ENCODE measurements at places on chromosomes 4 and X.

GRCh38 chr4:148344352-148344751 lies 97.9 kb downstream of the NR3C2 start:
- no peak for DNase-seq

DNA sequence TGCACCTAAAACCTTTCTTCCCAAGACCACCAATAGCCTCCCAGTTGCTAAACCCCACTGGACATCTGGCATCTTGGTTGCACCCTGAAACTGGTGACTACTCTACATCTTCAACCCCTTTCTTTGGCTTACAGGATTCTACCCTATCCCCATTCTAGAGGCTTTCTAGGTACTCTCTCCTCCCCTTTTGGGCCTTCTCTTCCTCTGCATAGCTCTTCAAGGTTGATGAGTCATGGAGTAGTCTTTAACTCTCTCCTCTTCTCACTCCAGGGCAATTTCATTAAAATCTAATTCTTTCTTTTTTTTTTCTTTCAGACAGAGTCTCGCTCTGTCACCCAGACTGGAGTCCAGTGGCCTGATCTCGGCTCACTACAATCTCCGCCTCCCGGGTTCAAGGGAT lies 16.8 kb downstream of the APOO start:
- DNase-seq: no peak

- no peak for DNase-seq
Measured at GRCh38 chrX:13258725-13259124, 61.1 kb downstream of the ATXN3L start.

DNA sequence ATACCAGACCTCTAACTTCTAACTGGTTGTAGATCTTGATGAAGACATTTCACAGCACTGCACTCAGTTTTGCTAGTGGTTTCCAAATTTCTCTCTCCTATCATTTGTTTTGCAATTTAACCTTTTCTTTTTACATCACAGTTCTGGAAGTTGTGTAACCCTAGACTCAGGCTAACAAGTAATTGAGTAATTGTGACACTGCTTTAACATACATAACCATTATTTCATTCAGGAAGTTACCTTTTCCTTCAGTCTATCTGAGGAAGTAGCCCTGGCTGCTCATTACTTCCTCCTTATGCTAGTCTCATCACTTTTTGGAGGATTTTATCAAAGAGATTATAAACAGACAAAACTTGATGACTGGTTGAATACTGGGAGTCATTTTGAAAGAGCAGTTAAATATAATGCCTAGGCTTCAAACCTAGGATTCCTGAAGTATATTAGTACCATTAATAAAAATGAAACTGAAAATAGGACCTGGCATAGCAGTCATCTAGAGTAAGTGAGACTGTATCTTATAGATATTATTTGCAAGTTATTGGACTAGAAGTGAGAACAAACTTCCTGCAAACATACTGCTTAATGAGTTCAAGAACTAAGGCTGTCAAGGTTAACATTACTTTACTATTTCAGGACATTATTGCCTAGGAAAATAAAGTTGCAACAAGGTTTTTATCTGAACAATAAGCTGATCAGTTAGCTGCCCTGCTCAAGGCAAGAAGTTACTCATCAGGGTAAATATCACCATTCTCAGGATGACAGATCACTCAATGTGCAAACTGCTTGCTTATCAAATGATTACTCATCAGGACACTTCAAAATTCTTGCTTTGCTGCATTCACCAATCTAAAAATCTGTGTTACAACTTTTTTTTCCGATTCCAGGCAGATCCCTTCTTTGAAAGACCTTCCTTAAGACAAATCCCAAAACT lies 25.6 kb upstream of the TEX13C start:
- DNase-seq: no peak

DNA sequence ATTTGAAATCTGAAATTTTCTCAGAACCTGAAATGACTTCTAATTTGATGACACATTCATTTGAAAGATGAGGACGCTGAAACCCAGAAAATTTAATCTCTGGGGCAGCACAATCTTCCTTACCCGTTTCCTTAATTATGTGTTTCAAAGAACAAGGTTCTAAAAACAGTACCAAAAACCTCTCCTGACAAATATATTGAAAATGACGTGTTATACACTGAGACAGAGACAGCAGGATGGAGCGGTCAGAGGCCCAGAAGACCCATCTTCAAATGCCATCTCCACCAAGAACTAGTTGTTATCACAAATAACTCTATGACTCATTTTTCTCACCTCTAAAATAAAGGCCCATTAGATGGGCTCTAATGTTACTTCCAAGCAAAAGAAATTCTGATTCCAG lies 177.3 kb downstream of the NSUN7 start:
- no peak for DNase-seq

GRCh38 chr4:101259876-101260275 lies 87.5 kb downstream of the PPP3CA start:
- DNase-seq: no peak

DNA sequence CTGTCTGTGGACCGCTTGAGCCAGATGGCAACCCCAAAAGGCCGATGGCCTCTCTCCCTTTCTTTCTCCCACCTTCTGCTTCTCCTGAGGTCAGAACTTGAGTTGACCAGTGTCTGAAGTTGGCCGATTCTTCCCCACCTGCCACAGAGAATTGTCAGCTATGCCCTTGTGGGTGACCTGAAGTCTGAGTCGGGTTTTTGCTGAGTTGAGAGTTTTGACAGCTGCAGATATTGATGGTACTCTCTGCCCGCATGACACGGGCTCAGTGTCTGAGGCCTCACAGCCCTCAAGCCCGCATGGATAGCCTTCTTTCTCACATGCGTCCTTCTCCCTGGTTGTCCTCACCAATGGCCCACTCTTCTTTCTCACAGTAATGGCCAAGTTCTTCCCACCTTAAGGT lies 111.0 kb downstream of the EFNB1 start:
- DNase-seq: no peak

DNA sequence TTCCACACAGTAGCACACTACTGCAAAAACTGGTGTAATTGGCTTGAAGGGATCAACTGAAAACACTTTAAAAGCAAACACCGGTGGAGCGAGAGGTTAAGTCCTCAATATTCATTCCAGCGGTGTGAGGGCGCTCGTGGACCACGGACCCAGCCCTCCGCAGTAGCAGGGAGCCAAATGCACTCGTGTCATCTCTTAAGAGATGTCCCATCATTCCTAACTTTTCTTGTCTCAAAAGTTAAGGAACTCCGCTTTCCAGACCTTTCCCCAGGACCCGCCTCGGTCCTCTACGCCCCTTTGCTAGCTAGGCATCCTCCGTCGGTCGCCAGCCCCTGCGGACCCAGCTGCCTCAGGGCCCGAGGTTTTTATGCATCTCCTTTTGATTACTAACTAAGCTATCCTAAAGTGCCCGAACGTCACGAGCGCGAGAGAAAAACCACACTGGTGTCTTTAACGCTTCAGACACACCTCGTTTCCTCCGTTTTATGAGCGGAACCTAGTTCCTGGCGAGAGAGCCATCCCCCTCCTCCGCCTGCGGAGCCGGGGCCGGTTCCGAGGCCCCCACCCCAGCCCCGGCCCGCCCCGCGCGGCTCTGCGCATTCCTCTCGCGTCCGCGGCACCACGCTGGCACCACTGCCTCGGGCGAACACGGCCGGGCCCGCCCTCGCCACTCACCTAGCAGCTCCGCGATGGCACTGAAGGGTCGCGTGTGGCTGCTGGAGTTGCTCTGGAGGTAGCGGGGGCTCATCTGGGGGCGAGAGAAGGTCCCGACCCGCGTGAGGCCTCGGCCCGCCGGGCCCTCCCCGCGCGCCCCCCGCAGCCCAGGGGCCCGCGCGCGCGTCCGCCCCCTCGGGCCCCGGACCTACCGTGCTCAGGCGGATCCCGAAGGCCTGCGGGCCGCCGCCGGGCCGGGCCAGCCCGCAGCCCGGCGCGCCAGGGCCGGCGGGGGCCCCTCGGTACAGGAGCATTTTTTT lies 723 bp downstream of the MORC4 start:
- DNase-seq: no peak

- no peak for DNase-seq
Measured at GRCh38 chr4:10130178-10130888, 13.7 kb upstream of the WDR1 start.

DNA sequence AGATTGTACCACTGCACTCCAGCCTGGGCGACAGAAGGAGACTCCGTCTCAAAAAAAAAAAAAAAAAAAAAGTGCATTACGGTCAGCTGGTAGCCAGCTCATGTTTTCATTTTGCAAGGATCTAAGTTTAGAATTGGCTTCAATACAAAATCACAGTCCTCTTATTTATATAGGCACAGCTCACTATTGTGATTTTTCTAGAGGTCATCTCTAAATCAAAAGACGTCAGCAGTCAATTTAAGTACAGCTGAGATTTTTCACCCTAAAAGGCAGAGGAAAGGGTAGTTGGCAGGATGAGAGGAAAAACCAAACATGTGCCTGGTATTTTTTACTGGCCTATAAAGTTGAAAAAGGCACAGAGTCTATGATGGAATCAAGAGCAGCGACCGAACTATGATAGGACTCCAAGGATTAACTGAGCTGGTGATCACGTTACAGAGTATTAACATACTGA lies 30.8 kb downstream of the ASB5 start:
- no peak for DNase-seq

DNA sequence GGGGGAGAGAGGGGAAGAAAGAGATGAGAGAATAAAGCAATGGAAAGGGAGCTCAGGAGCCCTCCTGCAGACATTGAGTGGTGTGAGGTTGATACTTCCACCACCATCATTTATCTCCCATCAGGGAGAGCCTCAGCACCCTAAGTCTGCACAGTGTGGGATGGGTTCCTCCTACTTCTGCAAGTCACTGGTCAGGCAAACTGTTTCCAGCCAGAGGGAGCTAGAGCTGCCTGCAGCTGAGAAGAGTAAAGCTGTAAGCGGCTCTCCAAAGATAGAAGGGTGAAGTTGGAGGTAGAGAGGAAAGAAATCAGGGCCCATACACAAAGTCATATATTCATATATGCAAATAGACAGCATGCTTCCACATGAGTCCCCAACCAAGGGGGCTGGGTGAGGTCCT lies 21.9 kb upstream of the ZNF81 start:
- DNase-seq: no peak

- DNase-seq: no peak
Measured at GRCh38 chr4:180932370-180933001, 1310.7 kb upstream of the TENM3 start.

GRCh38 chr4:56757261-56757746 lies 64.2 kb downstream of the SPINK2 start:
- no peak for DNase-seq

DNA sequence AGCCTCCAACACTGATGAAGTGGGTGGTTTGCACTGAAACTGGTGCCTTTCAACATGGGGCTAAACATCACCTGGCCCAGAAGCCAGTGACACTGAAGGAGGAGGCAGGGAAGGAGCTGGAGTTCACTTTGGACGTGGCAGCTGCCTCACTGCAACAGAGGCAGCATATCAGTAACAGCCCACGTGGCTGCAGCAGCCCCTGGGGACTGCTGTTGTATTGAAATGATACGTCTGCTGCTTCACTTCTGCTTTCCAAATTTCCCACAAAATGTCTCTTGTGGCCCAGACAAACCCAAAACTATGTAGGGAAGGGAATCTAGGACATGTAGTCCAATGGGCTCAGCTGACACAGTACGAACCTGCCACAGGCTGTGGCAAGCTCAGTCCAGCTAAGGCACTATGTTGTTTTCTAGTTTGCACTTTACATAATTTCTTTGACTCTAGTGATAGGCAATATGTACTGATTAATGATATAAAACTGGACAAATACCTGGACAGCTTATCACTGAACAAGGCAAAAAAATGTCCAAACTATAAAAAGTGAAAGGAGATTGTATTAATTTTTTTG lies 84.7 kb upstream of the RAPGEF2 start:
- DNase-seq: no peak

DNA sequence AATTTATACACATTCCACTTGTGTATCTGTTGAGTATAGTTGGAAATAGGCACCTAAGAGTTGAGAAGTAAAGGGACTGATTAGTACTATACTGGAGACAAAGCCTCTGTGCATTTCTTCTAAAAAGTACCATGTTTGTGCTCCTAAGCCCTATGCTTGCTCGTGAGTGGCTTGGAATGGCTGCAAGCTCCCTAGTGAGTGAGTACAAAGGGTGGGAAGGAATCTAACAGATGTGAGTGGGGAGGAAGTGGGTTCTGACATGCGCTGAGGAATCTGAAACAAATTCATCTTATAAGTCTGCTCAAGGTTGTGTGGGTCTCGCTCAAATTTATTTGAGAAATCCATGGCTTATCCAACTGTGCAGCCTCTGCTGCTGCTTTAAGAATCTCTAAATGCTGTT lies 13.3 kb downstream of the SPCS3 start:
- no peak for DNase-seq

DNA sequence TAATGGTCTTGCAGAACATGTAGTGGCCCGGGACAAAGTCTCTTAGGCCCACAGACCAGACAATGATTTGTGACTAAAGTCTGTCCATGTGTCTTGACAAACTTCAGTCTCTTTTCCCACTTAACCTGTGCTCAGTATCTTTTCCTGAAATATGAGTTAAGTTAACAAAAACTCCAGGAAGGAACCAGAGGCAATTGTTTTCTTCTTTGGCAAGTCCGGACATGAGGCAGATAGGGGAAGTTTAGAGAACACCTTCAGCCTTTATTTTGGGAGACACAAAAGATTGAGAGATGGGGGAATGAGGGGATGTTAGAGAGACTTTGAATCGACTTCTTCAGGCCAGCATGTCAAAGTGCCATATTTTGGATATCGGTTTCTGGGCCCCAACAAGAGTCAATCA lies 80.2 kb upstream of the FRMPD4 start:
- DNase-seq: no peak

DNA sequence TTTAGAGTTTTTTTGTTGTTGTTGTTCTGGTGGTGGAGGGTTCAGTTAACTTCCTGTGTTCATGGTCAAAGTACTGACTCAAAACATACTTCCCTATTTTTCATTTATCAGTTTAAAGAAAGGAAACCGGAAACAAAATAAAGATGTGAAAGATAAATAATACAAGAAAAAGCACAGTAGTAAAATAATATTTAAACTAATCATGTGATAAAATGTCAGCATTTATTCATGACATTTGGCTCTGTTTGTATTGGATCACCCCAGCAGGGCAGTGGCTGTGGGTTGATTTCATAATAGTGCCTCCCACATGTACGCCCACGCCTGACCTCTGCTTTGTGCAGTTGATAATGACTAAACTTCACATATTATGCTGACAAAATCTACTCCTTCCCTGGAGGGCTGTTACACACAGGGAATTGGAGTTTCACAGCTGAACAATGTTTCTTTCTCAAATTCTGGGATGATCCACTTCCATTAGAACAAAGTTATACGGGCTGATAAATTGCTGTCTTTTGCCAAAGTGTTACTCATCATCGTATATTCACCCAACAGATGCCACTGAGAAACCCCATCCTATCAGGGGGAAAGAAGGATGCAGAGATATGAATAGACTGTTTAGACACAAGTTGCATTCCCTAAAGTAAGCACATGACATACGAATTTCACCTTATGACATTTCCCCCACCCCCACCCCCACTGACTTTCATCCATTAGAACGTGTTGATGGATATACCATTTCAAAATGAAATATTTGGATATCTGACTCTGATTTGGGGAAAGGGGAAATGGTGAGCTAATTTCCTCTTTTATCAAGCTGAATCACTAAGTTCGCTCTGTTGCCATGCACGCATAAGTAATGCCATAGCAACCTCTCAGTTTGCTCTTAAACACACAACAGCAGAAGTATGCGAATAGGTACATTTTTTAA lies 48.3 kb downstream of the AMELX start:
- DNase-seq: peak; percentile 91

GRCh38 chr4:54730581-54730980 lies 72.8 kb downstream of the KIT start:
- DNase-seq: no peak

GRCh38 chr4:17809667-17810066 lies 890 bp downstream of the DCAF16 start:
- DNase-seq: no peak

Data from CD14-positive monocyte (primary cell).